ENCODE measurements at places on chromosomes 2 and 18.

DNA sequence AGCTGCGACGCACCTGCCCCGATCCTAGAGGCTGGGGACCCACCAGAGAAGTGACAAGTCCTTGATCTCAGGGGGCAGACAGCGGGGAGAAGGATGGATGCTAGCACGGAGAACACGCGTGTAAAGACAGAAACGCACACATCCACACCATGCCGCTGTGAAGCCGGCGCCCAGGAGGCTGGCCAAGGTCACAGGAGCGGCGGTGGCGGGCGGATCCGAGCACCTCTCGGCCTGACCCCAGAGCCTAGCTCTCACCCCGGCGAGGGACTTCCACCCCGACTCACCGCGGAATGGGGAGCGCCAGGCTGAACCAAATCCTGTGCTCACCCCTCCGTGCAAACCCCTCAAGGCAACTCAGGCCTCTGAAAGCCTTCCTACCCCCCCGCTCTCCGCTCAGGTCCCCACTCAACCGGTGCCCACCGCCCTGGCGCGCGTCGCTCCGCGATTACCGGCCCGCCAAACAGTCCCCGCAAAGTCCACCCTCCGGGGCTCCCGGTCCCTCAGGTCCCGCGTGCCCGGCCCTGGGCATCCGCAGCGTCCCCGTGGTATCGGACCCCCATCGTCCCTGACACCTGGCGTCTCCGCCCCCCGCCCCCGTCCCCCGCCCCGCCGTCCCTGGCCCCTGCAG, 460 bp upstream of the LRRFIP1 start:
- DNase-seq = no peak

GRCh38 chr2:108115868-108116267, 123.9 kb upstream of the SULT1C3 start:
- no peak for DNase-seq

DNA sequence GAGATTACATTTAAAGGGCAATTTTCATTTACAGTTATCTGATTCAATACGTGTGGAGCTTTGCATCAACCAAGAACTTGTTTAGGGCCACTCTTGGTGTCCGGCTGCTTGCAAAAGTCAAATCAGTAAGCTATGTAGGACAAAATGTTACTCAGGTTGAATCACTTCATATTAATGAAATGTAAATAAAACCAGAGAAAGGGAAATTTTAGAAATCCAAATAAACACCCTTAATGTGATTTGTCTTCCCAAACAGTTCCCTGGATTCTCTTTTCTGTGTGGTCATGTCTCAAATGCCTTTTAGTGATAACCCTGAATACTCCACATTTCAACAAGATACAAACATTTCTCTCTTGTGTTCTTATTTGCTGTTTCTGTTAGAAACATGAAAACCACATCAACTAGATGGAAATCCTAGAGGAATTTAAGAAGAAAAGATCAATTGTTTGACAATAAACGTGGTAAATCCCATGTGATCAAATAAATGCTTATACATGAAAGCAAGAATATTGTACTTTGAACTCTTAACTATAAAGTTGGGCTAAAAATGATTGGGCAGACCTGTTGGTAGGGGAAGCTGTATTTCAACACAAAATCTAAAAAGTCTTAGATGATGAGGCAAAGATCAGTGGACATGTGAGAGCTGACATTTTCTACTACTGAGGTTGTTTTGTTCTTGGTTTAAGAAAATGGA, 101.3 kb downstream of the CDC42EP3 start:
- no peak for DNase-seq

DNA sequence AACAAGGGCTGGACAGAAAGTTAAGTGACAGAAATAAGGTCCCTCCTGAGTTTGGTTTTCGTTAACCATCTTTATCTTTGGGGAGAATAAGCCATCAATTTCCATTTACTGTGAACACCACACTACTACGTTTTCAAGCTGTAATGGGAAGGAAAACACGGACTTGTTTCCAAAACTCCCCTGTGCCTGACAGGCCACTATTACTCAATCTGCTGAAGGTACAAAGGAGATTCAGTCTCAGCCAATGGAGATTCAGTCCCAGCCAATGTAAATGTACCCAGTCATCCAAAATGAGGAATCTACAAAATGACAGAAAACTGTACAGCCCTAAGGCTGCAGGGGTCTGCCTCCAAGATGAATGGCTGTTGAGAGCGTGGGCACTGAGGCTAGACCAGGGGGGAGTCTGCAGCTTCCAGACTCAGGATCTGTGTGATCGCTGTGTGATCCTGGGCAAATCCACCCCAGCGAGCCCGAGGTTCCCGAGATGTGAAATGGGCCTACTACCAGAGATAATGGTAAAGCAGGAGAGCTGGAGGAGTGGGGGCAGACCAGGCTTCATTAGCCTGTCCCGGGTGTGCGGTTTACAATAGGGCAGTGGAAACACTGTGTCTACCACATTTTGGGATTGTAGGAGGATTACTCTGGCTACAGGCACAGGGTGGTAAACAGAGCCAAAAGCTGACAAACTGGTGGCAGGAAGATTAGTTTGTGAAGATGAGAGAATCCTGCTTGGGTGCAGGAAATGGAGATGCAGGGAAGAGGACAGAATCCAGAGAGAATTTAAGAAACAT, 284.8 kb downstream of the STK39 start:
- DNase-seq = no peak

- DNase-seq = no peak
These were observed 103.1 kb downstream of the UPP2 start for GRCh38 chr2:158204741-158205165.

- no peak for DNase-seq
These were observed 9.6 kb downstream of the SSB start for GRCh38 chr2:169808221-169808620.

DNA sequence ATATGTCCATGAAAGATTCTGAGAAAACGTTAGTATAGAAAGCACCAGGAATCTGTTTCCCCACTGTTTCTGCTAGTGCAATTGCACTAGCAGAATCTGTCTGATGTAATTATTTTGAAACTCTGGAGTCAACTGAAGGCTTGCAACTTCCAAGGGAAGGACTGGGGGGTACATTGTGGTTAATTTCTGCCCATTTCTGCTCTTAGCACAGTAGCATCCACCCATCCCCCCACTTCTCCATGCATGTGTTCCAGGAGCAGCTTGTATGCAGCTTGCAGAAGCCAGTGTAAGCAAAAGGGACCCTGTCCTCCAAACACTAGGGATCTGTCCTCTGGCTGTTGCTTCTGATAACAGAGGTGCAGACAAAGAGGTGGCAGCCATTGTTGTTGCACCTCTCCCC, 74.4 kb downstream of the CRACDL start:
- DNase-seq = no peak

DNA sequence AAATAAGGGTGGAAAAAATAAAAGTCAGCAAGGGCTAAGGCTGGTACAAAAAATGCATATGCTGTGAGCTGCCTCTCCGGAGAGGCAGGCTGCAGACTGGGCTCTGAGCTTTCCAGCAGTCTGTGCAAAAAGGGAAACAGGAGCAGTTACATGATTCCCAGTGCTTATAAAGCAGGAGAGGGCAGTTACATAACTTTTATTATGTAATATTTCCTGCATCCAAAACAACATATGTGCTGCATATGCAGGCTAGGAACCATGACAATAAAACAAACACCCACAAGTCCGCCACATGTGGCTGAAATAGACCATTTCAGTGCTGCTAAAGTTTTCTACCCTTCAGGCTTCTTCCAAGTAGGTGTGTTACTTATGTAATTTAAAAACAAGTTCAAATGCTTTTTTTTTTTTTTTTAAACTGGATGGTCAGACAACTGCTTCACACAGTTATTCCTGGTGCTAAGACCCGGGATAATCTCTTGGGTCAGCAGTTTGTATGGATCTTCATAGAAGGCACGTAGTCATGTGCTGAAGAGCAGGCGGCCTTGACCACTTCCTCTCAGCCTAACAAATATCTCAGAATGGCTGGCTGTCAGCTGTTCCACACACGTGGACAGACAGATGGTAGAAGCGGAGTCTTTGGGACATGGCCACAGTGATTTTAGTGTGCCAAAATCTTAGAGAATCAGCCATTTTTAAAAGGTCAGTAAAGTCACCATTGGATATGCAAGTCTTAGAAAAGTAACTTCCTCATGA, 43.5 kb downstream of the ARMC9 start:
- DNase-seq = no peak

DNA sequence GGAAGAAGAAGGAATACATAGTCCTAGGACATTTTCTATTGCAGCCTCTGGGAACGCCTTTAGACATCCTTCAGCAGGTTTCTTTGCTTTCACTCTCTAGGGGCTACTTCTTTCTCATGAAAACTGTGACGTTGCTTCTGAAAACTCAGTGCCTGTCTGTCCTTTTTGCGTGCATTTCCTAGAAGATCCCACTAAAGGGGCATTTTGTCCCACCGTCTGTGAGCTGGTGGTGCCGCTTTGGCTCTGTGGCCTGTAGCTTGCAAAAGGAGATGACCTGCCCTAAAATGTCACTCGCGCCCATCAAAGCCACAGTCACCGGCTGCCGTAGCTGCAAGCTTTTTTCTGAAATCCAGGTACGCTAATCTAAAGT, 579 bp downstream of the STAT4 start:
- no peak for DNase-seq

- no peak for DNase-seq
These were observed 191.0 kb downstream of the C1D start for GRCh38 chr2:67871686-67872412.

DNA sequence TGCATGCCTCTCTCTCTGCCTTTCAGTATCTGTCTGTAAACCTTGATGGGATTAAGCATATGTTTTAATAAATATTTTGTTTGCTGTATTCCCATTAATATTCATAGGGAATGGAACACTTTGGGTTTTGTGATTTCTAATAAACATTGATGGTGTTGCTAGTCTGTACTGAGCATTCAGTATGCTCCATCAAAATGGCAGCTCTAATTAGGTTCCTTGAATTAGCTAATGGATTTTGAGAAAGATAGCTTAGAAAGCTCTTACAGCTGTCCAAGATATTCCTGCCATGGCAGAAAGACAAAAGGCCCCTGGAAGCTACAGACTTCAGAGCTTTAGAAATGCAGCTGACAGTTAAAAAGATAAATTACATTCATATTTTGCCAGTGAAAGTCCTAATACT, 199.2 kb upstream of the NRP2 start:
- DNase-seq = no peak

DNA sequence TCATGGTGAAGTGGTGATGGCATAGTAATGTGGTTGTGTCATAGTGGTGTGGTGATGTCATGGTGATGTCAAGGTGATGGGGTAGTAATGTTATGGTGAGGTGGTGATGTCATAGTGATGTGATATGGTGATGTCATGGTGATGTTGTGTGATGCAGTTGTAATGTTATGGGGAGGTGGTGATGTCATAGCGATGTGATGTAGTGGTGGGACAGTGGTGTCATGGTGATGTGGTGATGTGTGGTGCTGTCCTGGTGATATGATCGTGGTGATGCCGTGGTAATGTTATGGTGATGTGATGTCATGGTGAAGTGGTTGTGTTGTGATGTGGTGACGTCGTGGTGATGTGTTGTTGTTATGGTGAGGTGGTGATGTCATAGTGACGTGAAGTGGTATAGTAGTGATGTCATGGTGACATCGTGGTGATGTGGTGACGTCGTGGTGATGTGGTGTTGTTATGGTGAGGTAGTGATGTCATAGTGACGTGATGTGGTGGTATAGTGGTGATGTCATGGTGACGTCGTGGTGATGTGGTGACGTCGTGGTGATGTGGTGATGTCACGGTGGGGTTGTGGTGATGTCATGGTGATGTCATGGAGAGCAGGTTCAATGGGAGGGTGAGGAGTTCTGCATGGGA, 242.7 kb upstream of the MYT1L start:
- no peak for DNase-seq

DNA sequence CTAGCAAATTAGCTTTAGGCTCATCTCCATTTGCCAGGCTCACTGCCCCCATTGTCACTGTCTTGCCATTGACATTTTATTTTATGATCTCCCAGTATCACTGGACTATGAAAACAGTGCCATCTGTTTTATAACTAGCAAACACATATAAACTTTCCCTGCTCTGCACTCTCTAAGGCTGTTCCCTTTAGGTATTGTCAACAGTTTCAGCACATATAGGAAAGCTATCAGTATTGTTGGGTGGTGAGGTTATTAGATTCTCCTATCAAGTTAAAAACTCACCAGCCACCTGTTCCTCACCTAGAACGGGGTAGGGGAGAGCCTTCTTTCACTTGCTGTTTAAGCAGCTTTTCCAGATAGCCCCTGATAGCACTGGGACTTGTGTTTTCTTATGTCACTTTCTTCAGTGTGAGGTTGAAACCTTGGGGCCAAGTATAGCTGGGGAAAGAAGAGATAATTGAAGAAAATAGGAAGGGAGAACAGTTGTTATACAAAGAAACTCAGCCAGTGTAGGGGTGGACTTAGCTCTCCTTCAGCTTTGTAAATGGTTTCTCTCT, 32.5 kb downstream of the CFLAR start:
- DNase-seq = no peak

GRCh38 chr2:163198007-163198406, 359.4 kb upstream of the KCNH7 start:
- DNase-seq = no peak

- DNase-seq = peak; percentile 8
These were observed 168.6 kb downstream of the SS18 start for GRCh38 chr18:25921677-25922421.

DNA sequence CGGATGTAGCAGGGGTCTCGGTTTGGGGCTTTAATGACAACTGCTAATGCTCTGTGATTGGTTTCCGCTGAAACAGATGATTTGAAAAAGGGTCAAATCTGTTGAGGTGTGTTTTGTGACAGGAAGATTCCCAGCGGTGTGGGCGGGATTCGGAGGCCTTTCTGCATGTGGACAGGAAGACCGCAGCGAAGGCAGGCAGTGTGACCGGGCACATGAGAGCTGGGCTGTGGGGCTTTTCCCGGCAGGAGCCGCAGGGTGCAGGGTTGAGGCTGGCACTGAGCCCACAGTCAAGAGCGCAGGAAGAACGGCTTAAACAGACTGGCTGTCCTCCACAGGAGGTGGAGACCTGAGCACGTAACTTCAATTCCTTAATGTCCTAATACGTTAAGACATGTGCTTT, 180.0 kb upstream of the TPO start:
- no peak for DNase-seq

- no peak for DNase-seq
These were observed 54.8 kb upstream of the HDAC4 start for GRCh38 chr2:239455436-239456203.

DNA sequence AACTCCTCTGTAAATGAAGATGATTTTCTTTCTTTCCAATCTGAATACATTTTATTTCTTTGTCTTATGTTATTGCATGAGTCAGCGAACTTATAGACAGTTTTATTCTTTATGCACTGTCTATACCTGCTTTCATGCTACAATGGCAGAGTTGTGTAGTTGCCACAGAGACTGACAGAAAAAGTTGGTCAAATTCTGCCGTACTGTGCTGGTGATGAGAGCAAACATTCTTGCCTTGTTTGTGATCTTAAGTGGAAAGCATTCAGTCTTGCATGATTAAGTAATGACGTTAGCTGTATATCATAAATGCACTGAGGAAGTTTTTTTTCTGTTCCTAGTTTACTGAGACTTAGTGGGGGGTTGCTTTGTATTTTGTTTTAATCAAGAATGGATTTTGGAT, 32.9 kb downstream of the ZC3H15 start:
- DNase-seq = no peak

- no peak for DNase-seq
These were observed 555.2 kb downstream of the CMPK2 start for GRCh38 chr2:6310256-6311215.
